ENCODE measurements at places on chromosomes 6 and 20.

DNA sequence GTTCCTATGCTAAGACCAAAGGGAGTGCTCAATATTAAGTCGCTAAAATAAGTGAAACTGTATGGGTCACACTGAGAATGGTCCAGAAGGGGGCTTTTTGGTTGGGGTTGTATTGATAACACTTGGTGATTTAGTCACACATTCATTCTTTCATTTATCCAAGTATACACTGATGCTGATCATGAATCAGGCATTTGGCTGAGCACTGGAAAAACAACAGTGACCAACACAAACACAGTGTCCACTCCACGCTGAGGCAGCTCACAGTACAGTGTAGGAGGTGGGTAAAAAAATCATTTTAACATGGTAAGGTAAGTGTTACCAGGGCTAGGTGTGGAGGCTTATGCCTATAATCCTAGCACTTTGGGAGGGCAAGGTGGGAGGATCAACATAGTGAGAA is 9.2 kb upstream of the FAM83C start:
- no peak for DNase-seq

DNA sequence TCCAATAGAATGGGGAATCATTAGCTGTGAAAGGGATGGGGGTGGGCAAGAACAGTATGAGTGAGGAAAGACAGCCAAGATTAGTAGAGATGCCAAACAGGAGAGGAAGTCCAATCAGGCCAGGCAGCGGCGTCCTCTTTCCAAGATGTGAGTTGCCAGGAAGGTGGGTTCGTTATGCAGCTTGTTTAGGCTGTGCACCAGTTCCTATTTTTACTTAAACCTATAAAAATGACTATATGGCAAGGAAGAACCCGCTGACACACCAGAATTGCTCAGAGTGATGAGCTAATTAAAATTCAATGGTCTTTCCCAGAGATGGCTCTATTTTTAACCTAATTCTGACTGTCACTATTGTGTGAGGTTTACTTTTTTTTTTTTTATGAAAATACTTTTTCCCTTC is 88.2 kb downstream of the SLC22A23 start:
- DNase-seq, result no peak

- no peak for DNase-seq
Measured at GRCh38 chr6:5095236-5095635, 10.1 kb downstream of the PPP1R3G start.

DNA sequence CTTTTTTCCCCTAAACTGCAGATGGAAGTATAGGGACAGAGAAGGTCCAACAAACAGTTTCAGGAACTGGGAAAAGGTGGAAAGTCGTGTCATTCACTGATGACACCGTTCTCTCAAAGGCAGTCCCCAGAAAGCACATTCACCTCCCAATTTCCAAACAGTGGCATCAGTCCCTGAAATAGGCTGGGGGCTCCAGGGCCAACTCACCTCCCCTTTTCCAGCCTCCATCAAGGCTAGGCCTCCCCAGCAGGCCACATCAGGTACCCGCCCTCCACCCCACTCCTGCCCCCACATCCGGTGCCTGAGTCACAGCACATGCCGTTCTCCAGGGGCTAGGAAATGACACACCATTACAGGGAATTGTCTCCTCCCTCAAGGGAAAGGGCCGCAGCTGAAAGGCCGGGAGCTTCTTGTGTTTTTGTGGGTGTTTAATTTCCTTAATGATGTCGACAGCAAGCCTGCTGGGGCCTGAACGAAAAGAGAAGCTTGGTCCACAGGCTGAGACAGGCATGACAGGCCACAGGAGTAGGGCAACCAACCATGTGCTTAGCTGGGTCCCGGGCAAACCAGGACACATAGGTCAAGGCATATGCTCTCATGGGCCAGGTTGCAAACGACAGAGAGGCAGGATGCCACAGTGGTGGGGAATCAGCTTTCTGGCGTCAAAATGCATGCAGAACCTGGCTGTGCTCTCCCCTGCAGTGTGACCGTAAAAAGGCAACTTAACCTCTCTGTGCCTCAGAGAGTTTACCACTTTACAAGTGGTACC is 39.2 kb downstream of the ZMYND8 start:
- peak; percentile 73 for DNase-seq

DNA sequence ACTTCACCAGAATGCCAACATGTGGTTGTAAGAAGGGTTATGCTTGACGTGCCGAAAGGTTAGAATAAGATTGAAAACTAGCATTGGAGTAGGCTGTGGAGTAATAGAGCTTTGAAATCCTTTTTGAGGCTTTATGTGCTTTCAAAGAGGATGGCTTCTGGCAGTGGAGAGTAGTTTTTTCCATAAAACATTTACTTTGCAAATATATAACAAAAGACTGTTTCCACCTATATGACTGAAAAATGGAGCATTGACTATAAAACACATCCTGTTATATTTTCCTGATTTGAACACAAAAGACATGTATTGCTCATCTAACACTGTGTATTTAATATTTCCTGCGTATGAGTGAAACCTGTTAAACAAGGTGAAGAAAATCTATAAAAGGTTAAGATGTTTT is 38.8 kb downstream of the ZFAND3 start:
- DNase-seq, result no peak

Data from activated CD4-positive, alpha-beta T cell treated with anti-CD3 and anti-CD28 coated beads for 48 hours (primary cell).